DMS79 treated with DMSO at 0.1 percent for 48 hours (cell line): ENCODE measurements at places on chromosomes 13 and 19.
A peak's percentile ranks its signal among the peaks of the same experiment; 100 is the strongest.

DNA sequence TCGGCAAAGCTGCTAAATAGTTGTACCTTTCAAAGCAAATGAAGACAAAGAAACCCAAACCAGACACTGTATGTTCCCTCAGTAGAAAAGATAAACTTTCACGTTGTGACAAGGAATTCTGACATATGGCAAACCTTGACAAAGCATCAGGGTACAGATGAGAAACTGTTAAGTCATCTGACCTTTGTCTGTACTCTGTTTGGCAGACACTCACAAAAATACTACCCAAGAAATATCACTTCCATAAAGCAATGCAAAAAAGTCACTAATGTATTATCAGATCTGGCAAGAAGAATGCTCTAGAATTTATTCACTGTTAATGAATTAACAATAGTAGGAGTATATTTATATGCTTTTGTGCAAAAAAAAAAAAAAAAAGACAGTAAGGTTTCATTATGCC is 843.7 kb downstream of the DIAPH3 start:
- no peak for DNase-seq

GRCh38 chr13:80695841-80696240 is 354.9 kb upstream of the SPRY2 start:
- DNase-seq = no peak

DNA sequence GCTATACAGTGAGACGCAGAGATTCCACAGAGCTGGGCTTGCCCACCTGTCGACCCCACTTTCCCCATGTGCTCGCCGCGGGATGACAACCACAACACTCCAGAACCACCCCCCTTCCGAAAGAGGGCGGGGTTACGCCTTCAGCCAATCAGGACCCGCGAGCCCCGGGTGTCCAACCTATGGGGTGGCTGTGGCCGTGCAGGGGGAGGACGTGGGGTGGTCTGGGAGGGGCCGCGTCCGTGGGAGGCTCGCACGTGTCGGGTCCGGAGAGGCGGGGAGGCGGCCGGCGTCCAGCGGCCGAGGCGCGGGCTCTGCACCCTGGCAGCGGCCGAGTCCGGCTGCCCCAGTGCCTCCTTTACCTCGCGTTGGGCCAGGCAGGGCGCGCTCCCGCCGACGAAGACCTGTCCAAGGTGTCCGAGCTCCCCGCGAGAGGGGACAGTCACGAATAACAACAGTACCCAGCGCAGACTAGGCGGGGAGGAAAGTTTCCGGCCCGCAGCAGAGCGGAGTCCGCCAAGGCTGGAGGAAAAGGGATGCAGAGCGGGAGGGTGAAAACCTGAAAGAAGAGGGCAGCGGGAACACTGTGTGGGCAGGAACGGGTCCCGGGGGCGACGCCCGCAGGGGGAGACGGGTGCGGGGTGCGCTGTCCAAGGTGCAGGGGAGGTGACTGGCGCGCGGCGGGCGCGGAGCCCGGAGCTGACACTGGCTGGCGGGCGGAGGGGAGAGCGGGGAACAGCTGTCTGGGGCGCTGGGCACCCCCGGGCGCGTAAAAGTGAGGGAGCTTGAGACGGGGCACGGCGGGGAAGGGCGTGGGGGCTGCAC is 911 bp downstream of the ENOX1 start:
- DNase-seq = peak; percentile 75

DNA sequence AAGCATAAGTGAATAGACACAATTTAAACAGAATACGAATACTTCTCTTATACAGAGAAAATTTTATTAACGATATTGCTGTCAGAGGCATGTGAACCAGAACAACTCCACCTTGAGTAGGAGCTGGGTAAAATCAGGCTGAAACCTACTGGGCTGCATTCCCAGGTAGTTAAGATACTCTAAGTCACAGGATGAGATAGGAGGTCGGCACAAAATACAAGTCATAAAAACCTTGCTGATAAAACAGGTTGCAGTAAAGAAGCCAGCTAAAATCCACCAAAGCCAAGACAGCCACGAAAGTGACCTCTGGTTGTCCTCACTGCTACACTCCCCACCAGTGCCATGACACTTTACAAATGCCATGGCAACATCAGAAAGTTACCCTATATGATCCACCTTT is 49.2 kb upstream of the TRPC4 start:
- no peak for DNase-seq

DNA sequence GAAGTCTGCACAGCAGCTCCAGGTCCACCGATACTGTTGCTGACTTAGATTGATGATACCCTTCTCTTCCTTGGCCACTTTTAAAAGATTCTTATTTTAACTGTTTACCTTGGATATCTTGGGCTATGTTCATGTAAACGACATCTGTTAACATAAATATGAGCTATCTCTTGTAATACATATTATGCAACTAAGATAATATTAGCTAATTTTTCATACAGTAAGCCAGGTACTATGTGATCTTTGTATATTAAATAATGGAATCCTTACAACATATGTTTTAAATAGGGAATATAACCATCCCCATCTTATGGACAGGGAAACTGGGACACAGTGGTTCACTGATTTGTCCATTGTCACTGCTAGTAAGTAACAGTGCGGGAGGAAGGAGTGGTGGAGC is 37.9 kb downstream of the TNFRSF19 start:
- DNase-seq = no peak

DNA sequence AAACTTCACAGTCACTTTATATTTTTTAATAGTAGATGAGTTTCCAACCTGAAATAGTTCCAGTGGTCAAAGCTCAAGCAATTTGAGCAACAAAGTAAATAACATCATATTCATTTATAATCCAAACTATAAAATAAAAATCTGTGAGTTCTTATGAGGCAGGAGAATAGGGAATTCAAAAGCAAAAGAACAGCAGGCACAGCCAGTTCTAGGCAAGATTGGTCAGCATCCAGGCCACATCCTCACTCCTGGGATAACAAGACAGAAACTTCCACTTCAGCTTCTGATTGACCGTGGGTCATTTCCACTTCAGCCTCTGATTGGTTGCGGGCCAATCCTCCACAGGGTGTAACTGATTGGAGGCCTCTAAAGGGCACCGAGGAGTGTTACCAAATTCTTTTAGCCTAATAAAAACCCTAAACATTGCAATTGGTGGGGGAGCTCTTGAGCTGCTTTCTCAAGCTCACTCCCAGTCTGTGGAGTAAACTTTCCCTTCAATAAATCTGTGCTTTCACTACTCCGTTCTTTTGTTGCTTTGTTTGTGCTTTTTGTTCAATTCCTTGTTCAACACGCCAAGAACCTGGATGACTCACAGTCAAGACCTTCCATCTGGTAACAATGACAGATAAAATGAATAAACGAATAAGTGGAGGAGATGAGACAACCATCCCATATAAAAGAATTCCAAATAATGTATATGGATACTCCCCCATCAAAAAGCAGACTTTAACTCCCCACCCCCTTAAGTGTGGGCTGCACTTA is 42.6 kb upstream of the AMER2 start:
- DNase-seq = no peak
